Ascending aorta (tissue), 2 donors: ENCODE measurements at places on chromosomes 5 and 9. TPM values are rescaled to one million over a fixed set of nuclear protein-coding genes. Genes with fewer than 3 reads are reported as not detected.

Gene GFI1B
- total RNA-seq, result not detected

Gene DRD1
- total RNA-seq, result 0.11 TPM

Gene NOXA1
- 6.9 TPM for total RNA-seq

Gene OR1J2
- total RNA-seq, result not detected

Gene GPR151
- not detected for total RNA-seq

Gene IL7R
- total RNA-seq, result 6.6 TPM

Gene PCDHA9
- total RNA-seq, result not detected

Gene OTP
- total RNA-seq, result not detected

- DNase-seq, result no peak
Measured at GRCh38 chr5:149453618-149454415, 74.7 kb upstream of the IL17B start.

GRCh38 chr5:98825582-98826375 is 52.3 kb downstream of the RGMB start:
- no peak for DNase-seq

DNA sequence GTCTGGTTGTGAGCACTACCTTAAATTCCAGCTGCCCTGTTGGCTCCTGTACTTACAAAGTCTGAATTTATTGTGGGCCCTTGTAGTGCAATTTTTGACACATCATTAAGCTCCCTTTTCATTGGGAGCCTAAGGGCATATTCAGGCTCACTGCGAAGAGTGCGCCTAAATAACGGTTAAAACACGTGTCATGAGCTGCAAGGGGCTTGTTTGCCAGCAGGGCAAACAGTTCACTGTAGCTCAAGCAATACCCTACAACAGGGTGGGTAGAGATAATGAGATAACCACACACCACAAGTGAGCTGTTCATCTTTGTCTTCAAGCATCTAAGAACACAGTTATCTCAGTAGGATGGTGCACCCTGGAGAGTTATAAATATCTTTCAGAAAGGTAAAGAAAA is 214.2 kb downstream of the SLF1 start:
- DNase-seq, result no peak

GRCh38 chr5:63220244-63220643 is 641.6 kb downstream of the LRRC70 start:
- DNase-seq, result no peak

DNA sequence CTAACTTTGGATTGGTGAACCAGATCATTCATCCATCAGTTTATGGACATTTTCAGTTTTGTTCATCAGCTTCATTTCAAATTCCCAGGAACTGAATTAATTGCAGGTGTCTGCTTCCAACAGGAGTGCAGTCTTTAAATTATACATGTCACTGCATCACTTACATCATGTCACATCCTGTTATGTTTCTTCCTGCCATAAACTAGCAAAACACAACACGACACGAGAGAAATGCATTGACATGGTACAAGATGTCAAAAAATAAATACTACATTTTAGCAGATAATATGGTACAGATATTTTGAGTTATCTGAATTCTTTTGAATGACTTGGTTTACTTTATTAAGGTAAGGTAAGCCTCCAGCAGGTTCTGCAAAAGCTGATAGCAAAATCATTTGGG is 415.5 kb downstream of the NR2F1-AS1 start:
- no peak for DNase-seq

- DNase-seq, result no peak
Measured at GRCh38 chr5:110195288-110195687, 505.6 kb downstream of the MAN2A1 start.

DNA sequence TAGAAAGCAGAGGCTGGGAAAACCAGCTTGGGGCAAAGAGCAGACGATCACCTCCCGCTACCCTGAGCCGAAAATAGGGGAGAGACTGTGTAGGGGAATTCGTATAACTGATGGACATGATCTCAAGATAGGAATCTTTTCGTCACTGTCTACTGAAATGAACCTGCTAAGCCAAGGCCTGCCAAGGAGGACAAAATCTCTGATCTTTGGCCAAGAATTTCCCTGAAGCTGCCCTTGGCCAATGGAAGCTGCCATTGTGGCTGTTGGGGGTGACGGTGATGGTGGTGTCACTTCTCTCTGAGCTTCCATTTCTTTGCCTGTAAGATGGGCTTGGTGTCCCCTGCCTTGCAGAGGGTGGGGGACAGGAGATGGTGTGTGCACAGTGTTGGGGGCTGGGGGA is 3.3 kb upstream of the PTGES start:
- DNase-seq, result no peak

DNA sequence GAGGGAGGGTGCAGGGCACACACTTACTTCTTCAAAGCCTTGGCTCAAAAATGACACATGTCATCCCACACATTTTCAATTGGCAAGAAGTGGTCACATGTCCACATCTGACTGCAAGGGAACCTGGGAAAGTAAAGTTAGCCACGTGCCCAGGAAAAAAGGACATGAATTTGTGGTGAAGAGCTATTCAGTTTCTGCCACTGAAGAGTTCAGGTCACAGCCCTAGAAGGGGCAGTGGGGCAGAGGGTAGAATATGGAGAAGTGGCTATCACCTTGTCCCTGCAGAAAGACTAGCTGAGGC is 1.9 kb upstream of the RGS14 start:
- DNase-seq, result no peak

DNA sequence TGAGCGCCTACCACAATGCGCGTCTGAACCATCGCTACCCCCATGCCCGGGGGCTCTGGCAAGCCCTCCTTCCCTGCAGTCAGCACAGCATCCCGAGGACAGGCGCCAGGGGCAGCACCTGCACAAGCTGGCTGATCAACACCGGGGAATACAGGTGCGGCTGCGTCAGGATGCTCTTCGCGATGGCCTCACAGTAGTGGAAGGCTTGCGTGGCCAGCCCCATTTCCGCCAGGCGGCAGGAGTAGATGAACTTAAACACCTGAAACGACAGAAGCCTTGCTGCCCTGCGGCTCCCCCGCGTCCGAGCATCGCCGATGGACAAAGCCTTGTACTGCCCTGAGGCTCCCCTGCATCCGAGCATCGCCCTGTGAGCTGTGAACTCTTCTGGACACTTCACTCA is 17.7 kb upstream of the INPP5E start:
- no peak for DNase-seq

- DNase-seq, result no peak
Measured at GRCh38 chr5:40813698-40814281, 15.6 kb upstream of the PRKAA1 start.

- DNase-seq, result peak; percentile 51
Measured at GRCh38 chr5:132243366-132243977, 14.0 kb upstream of the PDLIM4 start.

DNA sequence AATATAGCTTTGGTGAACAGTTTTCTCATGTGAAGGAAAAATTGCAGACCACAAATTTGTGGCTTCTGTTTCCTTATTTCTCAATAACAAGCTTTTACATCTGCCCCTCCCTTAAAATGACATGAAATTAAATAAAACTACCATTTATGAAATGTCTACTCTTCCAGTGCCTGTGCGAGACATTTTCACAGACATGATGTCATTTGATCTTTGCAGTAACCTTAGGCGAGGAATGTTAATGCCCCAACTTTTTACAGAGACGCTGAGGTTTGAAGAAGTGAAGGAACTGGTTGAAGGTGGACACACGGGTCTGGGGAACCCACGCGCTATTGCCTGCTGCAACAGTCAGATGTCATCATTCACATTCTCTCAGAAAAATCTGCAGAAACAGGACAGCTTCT is 61.5 kb downstream of the OSTF1 start:
- DNase-seq, result no peak

GRCh38 chr5:82991678-82992323 is 85.4 kb downstream of the TMEM167A start:
- no peak for DNase-seq
